ENCODE measurements at places on chromosomes 13 and 19.

DNA sequence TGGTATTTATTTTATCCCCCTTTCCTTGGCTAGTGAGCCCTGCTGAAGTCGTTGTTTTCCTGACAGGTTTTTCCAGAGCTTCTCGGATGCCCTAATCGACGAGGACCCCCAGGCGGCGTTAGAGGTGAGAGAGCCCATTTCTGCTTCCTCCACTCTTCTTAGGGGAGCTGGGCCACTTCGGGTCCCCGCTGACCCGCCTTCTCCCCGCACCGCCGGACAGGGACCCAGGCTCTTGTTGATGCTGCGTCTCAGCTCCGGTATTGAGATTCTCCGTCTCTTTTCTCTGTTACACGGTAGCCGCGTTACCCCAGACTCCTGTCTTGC lies 306 bp downstream of the SUGT1 start:
- no peak for DNase-seq

- no peak for DNase-seq
Observed at GRCh38 chr13:39506559-39507390, 96.2 kb downstream of the LHFPL6 start.

DNA sequence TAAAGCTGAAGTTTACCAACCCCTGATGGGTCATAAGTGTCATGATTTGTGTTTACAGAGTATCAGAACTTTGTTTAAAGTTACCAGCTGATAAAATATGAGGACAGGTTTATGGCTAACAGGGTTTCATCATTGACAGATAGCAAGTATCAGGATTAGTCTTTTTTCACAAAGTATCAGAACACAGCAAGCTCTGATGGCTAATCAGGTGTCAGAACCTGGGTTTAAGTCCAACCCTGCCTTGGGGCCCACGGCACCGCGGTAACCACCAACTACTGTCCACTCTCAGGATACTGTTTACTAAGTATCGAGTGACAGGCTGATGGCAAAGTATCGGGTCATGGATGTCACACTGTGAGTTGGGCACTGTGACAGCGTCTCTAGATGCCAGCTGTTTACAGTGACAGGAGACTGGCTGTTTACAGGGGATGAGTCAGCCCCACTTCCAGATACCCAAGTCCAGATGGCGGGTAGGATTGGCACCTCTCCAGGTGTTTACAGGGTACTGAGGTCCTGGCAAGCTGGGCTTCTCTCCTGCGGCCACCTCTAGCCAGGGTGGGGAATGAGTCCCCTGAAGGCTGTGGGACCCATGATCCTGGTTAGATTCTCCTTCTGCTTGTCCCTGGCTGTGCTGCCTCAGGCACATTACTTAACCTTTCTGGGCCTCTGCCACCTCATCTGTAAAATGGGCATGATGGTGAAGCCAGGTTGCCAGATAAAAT lies 21.8 kb downstream of the ARRDC2 start:
- no peak for DNase-seq

GRCh38 chr13:42233726-42234125 lies 38.2 kb upstream of the AKAP11 start:
- no peak for DNase-seq

DNA sequence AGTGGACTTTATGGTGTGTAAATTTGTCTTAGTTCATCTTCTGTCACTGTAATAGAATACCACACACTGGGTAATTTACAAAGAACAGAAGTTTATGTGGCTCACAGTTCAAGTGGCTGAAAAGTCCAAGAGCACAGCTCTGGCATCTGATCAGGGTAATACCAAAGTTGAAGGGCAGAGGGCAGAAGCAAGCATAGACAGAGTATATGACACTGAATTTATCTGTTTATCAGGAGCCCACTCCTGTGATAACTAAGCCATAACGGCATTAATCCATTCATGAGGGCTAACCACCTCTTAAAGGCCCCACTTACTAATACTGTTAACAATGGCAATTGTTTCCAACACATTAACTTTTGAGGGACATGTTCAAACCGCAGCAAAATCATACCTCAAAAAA lies 4.0 kb upstream of the RFXAP start:
- DNase-seq, result no peak

DNA sequence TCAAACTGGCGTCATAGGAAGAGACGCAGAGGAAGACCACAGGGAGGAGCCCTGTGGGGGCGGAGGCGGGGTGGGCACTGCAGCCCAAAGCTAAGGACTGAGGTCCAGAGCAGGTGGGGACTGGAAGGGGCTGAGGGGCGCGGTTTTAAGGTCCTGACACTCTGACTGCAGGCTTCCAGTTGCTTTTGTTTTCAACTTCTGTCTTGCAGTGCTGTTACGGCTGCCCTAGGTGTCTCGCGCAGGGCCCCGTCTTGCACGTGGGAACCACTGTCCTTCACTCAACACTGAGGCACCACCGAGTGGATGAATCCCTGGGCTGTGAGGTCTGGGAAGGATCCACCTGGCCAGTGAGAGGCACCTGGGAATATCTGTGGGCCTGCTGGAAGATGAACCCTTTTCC lies 76.0 kb downstream of the TEX29 start:
- no peak for DNase-seq

Data from activated T-cell treated with anti-CD3 and anti-CD28 coated beads, Interleukin-2, amount 50 U/mL, for 1 hour (primary cell).